ENCODE measurements at places on chromosomes 4 and X.
A peak's percentile ranks its signal among the peaks of the same experiment; 100 is the strongest.

GRCh38 chr4:152218576-152218975 is 317.3 kb downstream of the FBXW7 start:
- no peak for DNase-seq

GRCh38 chr4:98627531-98628257 is 30.7 kb downstream of the TSPAN5 start:
- DNase-seq = no peak

- DNase-seq = peak; percentile 85
Measured at GRCh38 chrX:115690511-115691216, 129.7 kb downstream of the PLS3 start.

DNA sequence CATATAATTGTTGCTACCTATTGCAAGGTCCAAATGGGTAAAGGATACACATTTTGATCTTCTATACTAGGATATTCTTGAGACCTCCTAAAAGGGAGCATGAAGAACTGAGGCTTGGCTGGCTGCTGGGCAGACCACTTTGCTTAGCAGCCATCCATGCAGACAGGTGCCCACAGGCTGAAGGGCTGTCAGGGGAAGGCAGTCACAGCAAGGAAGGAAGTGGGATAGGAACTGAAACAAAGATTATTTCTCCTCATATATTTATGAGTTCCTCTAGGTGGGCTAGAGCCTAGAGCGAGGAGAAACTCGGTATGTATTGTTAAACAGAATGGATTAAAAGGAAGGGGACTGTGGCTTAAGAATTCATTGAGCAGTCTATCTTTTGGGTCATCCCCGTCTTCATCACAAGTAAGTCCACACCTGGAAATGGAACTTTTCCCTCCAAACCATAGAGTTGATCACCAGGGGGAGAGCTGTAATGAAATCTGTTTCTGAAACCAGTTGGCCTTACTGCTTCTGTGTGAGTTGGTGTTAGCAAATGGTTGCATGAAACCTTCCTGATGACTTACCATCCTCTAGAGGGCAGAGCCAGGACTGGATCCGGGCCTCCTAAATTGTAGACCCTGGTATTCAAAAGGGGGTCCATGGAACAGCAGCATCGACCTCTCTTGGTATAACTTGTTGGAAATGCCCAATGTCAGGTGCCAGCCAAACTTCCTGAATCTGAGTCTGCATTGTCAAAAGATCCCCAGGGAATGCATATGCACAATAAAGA is 42.3 kb downstream of the AFF2 start:
- no peak for DNase-seq

Data from glomerular endothelial cell (primary cell).